Activated CD8-positive, alpha-beta T cell treated with anti-CD3 and anti-CD28 coated beads for 36 hours (primary cell): ENCODE measurements at places on chromosomes 13 and 19.

- DNase-seq: peak; percentile 33
Observed at GRCh38 chr13:94590744-94591143, 5.2 kb downstream of the TGDS start.

DNA sequence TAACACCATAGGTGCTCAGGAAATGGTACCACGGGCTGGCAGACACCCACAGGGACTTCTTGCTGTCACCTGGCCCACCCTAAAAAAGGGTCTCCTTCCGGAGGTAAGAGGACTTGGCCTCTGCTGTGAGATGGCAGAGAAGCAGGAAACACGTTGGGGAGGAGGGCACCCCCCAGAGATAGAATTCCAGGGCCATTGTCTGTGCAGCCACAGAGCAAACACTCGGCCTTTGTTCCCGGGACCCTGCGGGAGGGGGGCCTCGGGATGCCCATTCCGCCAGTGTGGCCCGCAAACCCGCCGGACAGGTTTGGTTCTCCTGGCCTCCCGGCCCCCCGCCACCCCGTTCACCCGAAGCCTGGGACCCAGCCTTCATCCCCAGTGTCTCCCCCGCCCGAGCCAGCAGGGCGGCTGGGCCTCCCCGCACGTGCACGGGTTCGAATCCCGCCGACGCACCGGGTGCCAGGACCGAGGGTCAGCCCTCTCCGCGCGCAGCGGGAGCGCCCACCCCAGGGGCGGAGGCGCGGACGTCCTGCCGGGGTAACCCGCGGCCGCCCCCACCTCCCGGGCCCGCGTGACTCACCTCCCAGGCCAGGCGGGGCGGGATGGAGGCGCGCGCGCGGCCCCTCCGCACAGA lies 714 bp downstream of the PLPP2 start:
- peak; percentile 35 for DNase-seq

DNA sequence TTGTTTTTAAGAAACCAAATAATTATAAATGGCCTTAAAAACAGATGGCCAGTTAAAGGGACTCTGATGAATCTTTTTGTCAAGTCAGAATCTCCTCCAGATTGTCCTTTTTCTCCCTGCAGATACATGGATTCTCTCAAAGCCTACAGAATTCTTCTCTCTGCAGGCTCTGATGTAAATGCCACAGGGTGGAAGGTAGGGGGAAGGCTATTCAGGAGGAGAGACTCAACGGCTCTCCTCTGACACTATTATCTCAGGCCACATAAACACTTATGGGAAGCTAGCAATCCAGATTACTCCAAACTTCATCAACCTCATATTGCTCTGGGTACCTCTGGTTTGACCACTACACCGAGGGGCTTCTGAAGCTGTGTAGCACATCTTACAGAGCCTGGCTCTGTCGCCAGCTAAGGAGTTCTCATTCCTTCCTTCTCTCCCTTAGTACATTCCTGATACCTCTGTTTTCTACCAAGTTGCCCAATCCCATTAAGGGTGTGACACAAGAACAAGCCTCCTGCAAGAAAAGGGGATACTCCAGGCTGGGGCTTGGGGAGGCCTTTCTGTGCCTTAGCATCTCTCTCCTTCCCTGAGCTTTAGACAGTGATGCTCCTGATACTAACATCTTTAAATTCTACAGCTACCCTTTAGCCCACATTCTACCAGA lies 14.9 kb downstream of the LCP1 start:
- no peak for DNase-seq

DNA sequence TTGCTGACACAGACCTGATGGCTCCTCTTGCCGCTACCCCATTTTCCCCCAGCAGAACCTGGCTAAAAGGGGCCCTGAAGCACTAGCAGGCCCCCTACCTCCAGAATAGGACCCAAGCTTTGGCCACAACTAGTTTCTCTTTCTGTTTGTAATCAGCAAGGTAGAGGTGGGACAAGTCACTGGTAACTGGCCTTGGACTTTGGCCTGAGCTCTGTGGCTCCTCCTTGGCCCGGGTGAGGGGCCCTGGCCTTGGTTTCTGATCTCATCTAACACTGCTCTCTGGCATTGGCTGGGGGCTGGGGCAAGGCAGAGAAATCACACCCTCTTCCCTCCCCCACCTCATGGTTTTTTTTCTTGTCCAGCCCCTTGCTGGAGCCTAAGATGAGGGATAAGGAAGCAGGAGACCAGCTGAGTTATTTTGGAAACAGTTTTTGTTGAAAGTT lies 2.1 kb downstream of the CALM3 start:
- DNase-seq: no peak
